Activated CD4-positive, CD25-positive, alpha-beta regulatory T cell (primary cell): ENCODE measurements at places on chromosomes 3 and 15.

- no peak for DNase-seq
Observed at GRCh38 chr15:77807115-77807514, 174.4 kb upstream of the LINGO1 start.

DNA sequence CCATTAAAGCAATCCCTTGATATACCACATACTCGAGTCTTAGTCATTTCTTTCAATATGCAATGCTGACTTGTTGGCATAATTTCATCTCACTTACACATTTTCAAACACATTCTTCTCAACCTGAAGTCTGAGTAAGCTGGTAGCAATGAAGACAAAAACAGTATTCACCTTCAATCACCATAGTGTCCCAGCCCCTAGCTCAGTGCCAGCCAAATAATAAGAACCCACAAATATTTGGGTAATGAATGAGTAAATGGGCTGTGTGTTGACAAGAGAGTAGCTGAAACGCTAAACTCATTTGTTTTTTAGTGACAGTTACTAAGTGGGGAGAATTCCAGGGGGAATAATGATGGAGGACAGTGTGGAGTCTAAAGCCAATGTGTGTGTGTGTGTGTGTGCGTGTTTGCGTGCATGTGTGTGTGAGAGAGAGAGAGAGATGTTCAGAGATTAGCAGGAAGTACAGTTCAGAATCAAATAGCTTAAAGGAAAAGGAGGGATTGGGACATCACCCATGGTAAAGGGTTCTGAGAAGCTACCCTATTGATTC lies 165.7 kb downstream of the GAP43 start:
- no peak for DNase-seq

DNA sequence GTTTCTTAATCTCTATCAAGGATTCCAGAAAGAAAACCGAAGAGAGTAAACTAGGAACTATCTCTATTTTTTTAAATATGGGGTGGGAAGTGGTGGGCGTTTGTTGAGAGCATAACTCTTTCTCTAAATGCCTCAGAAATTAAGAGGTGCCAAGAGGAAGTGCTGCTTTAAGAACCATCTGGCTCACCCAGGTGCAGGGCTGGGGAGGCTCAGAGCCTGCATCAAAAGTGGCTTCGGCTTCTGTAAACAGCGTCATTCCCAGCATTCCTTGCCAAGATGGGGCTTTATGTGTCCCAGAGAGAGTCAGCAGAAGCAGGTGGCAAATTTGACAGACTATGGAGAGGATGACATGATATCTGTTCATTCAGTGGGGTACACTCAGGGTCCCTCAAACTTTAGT lies 123.3 kb upstream of the BFSP2 start:
- DNase-seq, result no peak

DNA sequence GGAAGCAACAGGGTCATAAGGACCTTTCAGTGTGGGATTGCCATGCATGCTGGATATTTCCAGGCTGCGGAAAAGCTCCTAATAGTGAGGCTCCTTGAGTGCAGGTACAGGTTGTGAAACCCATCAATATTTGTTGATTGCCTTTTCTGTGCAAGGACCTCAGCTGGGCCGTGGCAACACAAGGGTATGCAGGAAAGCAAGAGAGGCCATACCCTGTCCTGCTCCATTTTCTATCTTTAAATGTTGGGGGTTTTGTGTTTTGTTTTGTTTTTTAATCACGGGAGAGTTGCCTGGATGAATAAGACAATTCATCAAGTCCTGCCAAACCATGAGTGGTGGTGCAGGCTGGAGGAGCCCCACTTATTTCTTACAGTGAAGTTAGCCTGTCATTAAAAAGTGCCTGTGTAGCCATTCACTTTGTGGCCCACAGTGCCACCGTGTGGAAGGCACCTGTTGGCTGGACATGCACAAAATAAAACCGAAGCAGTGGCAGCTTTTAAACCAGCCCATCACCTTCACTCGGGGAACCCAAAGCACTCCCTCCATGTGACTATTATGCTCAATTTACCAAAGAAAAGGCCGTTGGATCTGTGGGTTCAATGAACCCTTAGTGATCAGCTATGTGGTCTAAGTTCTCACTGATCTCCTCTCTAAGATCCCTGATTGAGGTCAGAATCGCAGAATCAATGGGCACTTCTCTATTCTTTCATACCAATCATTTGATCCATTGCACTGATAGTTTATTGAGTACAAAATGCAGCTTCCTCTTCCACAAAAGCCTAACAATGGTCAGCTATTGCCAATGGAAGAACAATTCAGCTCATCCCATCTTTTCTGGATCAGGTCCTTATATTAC lies 42.2 kb downstream of the CLDN18 start:
- no peak for DNase-seq

DNA sequence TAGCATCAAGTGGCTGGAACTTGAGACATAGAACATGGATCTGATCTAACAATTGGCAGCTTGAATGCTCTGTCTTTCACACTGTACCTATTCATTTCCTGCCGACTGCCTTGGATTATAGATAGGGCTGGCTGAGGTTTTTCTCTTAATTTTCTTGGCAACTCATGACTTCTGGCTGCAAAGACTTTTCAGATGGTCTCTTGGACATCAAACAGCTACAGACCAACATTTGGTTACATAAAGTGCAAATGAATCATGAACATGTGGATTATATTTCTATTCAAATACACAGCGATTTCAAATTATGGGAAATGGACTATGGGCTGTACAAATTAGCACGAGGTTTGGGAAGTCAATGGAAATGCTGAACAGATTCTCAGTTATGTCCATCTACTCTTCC lies 26.2 kb upstream of the IL16 start:
- no peak for DNase-seq

DNA sequence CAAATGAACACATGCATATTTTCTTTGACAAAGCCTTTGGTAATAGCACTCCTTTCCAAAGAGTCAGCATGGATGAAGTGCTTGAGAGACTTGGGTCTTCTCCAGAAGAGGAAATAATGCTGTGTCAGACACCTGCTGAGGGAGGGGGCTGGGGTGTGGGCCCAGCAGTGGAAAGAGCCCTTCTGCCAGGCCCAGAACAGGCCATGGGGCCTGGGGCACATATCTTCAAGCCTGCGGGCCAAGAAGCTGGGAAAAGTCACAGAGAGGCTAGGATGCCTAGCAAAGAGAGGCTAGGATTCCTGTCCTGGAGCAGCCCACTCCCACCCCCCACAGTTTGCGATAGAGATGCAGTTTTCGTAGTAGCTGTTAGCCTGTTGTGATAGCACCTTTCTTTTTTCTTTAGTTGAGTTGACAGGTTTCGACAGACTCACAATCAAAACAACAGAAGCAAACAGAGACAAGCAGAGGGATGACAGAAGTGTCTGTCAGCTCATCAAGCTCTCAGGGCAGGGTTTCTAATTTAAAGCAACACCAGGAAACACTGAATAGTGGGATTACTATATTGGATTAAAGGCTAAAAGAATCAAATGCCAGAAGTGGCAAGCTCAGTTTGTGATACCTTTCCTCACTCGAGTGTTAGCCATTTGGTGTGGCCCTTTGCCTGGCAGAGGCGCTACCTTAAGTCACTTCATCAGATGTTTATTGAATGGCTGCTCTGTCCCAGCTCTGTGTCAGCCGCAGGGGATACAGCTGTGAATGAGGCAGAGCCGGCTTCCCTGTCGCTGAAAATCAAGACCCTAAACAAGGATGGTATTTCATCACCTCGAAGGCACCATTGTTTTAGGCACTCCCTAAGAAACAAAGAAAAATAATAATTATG lies 19.0 kb downstream of the CMTM7 start:
- no peak for DNase-seq

DNA sequence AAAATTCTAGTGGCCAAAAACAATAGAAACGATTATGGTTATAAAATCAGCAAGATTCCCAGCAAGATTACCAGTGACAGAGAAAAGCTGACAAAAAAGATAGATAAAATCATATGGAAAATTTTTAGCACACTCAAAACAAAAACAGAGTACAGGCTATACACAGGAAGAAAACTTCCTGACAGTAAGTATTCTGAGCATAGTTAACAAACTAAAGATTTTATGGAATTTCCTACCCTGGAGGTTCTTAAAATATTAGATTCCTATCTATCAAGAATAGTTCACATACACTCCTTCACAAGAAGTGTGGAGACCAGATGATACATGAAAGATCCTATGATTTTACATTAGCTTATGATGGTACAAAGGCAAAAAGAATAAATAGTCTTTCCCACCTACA lies 50.8 kb downstream of the ZNF148 start:
- no peak for DNase-seq

GRCh38 chr15:42939841-42940240 lies 19.3 kb upstream of the TTBK2 start:
- DNase-seq, result no peak

GRCh38 chr15:99635794-99636193 lies 70.0 kb downstream of the MEF2A start:
- DNase-seq, result no peak

- no peak for DNase-seq
Observed at GRCh38 chr3:109597444-109597843, 260.1 kb upstream of the DPPA4 start.

- DNase-seq, result no peak
Observed at GRCh38 chr3:30871720-30872119, 22.7 kb downstream of the GADL1 start.

GRCh38 chr3:151999936-152000335 lies 126.5 kb downstream of the SUCNR1 start:
- DNase-seq, result no peak

GRCh38 chr15:44157679-44158078 lies 37.4 kb downstream of the FRMD5 start:
- no peak for DNase-seq

- no peak for DNase-seq
Observed at GRCh38 chr15:99213187-99213811, 36.1 kb downstream of the TTC23 start.

DNA sequence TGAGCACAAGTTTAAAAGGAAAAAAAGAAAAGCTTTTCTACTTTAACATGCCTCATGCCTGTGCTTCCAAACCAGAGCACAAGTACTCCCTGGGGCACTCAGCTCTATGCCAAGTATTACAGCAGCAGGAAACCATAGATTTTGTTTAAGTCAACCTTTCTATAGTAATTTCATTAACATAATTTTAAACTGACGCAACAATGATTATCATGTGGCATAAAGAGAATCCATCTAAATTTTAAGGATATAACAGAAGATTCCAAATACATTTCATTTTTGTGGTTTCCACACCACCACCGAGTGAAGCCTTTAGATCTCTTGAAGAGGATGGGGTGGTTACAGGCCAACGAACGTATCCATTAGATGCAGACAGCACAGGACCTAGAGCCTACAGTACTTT lies 112.1 kb downstream of the TNIK start:
- DNase-seq, result no peak

GRCh38 chr3:66938338-66938963 lies 59.7 kb upstream of the KBTBD8 start:
- DNase-seq, result no peak

GRCh38 chr15:67085818-67086636 lies 20.6 kb downstream of the SMAD3 start:
- no peak for DNase-seq

DNA sequence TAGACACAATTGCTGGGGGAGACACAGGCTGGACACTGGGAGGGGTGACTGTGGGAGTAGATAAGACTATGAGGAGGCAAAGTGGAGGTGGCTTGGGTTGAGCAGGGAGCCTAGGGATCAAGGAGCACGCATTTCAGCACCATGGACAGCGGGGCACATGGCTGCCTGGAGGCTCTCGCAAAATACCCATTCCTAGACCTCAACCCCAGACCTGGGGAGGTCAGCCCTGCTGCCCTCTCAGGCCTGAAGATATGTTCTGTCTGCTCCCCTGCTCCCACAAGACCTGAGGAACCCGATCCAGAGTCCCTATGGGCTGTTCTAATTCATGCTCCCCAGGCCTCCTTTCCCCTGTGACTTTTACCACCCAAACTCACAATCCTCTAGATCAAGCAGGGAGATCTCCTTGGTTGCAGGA lies 16.0 kb upstream of the CPEB1 start:
- DNase-seq, result no peak

GRCh38 chr15:65066001-65066634 lies 1.7 kb downstream of the RASL12 start:
- DNase-seq, result no peak

- DNase-seq, result no peak
Observed at GRCh38 chr3:42165211-42165610, 74.1 kb downstream of the TRAK1 start.

- DNase-seq, result no peak
Observed at GRCh38 chr15:82134461-82134860, 88.6 kb upstream of the MEX3B start.

DNA sequence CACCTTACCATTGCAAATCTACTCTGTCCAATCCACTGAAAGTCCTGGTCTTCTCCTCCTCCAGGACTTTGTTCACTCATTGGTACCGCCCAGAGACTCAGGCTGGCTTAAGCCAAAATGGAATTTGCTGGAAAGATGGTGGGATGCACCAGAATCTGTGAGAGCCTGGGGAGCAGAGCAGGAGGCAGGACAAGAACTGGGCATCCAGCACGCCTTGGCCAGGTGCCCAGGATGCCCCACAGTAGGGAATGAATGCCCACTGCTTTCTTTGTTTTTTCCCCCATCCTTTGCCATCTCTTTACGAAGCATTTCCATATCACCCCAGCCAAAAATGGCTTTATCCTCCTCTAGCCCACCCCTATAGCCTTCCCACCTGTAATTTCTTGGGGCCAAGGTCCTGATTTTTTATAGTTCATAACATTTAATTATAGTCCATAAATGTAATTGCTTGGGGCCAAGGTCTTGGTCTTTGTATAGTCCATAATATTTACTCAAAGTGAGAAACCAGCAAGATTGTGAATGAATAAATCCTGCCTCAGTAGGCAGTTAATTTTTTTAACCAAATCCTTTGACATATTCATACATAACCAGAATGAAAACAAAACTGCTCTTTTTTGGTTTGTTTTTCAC lies 23.3 kb upstream of the IREB2 start:
- no peak for DNase-seq

- no peak for DNase-seq
Observed at GRCh38 chr3:136938334-136938733, 19.4 kb upstream of the IL20RB start.

DNA sequence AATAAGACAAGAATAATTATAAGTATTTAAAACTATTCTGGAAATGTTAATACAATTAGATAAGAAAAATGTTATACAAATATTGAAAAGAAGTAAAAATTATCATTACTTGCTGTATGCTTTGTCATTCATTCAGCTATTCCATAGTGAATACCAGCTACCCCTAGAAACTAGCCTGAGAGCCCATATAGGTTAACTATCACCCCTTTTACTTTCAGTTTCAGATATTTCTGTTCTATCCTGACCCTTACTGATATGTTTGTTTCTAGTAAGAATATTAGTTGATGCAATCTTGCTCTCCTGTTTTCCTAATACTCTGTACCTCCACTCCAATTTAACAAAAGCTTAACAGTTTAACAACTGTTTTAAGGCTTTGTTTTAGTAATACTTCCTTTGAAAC lies 31.6 kb downstream of the FAM227B start:
- DNase-seq, result no peak

- DNase-seq, result no peak
Observed at GRCh38 chr3:143348486-143349327, 229.1 kb downstream of the CHST2 start.

DNA sequence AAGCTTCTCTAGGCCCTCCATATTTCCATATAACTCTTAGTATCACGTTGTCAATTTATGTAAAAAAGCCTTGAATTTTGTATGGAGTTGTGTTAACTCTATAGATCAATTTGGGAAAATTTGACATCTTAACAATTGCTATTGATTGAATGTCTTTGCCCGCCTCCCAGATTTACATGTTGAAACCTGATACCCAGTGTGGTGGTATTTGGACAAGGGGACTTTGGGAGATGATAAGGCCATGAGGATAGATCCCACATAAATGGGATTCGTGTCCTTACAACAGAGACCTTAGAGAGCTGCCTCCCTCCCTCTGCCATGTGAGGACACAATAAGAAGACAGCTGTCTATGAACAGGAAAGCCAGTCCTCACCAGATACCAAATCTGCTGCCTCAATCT lies 21.1 kb upstream of the TNK2 start:
- no peak for DNase-seq
